Activated naive CD8-positive, alpha-beta T cell treated with anti-CD3 and anti-CD28 coated beads for 36 hours (primary cell): ENCODE measurements at places on chromosomes 6 and 20.
A peak's percentile ranks its signal among the peaks of the same experiment; 100 is the strongest.

GRCh38 chr6:13296536-13296997 lies 31.8 kb downstream of the TBC1D7 start:
- no peak for DNase-seq

GRCh38 chr6:169864148-169865020 lies 113.0 kb downstream of the ERMARD start:
- no peak for DNase-seq

DNA sequence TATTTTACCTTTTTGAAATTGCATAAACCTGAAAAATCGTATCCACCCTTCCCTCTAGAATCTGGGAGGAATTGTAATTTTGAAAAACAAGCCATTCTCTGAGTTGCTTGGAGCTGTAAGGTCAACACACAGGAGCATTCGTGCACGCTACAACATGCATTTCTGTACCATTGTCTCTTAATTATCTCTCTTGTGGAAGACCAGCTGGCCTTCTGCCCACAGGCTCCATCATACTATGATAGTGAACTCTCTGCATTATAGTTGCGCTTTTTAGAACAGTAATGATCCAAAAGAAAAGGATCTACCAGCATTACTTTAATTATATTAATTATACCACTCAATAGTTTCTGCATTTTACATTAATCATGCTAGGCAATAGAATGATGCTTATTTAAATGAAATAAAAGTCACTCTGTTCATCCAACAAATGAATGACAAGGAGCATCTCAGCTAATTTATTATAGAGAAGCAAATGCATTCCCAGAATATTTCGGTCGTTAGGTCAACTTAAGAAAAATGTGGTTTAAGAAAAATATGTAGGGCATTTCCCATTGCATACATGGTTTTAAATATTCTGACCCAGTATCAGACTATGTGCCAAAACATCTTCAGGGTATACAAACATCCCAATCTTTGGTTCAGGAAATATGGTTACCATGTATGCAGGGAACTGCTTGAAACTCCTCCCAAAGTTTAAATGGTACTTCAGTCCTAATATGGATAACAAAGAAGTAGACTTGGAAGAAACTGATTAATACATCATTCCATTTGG lies 263.5 kb downstream of the TFAP2A start:
- no peak for DNase-seq

GRCh38 chr6:116201538-116201937 lies 52.3 kb downstream of the TSPYL4 start:
- DNase-seq: no peak

GRCh38 chr20:16714751-16715150 lies 15.1 kb upstream of the SNRPB2 start:
- DNase-seq: no peak

GRCh38 chr6:160050022-160050421 lies 71.6 kb upstream of the SLC22A1 start:
- no peak for DNase-seq

DNA sequence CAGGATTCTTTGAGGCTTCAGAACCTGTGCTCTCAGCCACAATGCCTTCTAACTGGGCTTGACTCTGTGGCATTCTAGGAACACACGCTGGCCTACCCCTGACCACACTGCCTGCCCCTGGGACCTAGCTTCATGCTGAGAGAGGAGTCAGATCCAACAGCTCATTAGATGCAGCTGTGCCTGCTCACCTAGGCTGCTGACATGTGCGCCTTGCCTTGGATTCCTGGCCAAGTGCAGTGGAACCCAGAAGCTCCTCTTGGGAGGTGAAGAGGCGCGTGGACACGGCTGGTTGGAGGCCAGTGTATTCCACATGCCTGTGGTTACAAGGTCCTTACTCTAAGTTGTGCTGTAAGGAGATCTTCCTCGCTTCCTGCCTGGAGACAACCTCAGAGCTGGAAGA lies 24.7 kb upstream of the KCNK16 start:
- no peak for DNase-seq

- DNase-seq: no peak
Measured at GRCh38 chr6:9999796-10000195, 415.1 kb downstream of the TFAP2A start.

GRCh38 chr6:51648236-51648635 lies 439.2 kb downstream of the PKHD1 start:
- no peak for DNase-seq

DNA sequence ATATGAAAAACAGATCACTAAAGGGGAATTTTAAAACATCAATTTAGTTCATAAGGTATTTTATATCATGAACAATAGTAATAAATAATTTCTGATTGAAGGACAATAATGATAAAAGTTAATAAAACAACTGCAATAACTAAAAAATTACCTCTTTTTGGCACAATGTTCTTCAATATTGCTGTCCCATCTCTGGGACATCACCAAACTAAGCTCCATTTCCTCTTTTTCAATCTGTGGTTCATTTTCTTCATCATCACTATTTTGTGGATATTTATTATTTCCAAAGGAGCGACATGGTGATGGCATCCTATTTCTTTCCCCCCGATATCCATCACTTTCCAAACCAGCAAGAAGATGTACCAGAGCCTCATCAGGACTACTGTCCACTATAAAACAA lies 103.2 kb downstream of the REV3L start:
- DNase-seq: no peak

GRCh38 chr6:124011180-124011579 lies 207.5 kb downstream of the NKAIN2 start:
- DNase-seq: no peak

GRCh38 chr6:142892254-142893021 lies 52.5 kb downstream of the HIVEP2 start:
- no peak for DNase-seq

DNA sequence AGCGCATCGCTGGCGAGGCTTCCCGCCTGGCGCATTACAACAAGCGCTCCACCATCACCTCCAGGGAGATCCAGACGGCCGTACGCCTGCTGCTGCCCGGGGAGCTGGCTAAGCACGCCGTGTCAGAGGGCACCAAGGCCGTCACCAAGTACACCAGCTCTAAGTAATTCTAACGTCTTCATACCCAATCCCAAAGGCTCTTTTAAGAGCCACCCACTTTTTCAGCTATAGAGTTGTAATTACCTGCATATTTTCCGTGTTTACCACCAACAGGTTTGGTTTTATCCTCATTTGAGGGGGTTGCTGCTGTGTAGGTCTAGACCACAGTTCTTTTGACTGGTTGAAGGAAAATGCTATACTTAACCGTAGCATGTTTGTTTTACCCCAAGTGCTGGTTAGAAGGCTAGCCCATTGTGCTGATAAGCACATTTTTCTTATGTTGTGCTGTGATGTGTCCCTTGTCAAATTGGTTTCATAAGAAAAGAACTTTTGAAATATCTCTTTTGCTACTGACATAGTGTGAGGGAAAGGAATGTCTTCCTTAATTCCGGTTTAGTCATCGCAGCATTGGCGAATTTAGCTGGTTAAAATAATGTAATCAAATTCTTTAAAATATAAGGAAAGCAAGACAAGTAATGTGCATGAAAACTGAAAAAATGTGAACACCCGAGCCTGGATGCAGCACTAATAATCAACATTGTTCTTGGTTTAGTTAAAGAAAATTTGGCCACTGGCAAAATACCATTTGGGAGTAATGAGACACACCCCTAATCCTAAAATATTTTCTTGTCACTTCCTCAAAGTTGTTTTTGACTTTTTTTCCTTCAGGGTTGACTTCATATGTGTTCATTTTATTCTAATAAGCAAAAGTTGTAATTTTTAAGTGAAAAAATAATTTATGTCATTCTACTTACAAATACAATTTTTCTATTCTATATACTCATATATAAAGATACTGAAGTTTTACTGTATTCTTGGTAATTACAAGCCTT lies 112.8 kb downstream of the HFE start:
- DNase-seq: no peak

DNA sequence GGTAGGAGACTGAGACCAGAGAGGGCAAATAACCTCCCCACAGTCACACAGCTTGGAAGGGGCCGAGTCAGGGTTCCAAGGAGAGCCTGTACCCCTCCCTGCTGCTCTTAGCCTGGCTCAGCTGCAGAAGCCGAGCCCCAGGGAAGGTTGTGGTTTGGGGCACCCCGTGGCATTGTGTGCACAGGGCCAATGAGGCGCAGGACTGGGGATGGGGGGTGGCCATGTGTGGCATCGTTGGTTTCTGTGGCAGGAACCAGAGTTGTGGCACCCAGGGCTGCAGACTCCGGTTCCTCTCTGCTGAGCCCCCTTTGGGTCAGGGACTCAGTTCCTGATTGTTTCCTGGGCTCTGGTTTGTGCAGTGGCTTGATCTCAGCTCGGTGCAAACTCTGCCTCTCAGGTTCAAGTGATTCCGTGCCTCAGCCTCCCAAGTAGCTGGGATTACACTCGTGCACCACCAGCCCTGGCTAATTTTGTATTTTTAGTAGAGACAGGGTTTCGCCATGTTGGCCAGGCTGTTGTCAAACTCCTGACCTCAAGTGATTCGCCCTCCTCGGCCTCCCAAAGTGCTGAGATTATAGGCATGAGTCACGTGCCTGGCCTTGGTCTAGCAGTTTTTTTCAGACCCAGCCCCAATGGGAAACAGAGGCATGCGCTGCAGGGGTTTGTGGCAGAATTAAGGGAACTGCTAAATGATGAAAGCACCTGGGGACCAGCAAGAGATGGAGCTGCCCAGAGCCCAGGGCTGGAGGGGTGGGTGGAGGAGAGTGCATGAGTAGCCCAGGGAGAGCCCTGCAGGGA lies 221.0 kb upstream of the SULF2 start:
- no peak for DNase-seq

GRCh38 chr6:42618105-42618504 lies 54.3 kb downstream of the UBR2 start:
- DNase-seq: no peak

DNA sequence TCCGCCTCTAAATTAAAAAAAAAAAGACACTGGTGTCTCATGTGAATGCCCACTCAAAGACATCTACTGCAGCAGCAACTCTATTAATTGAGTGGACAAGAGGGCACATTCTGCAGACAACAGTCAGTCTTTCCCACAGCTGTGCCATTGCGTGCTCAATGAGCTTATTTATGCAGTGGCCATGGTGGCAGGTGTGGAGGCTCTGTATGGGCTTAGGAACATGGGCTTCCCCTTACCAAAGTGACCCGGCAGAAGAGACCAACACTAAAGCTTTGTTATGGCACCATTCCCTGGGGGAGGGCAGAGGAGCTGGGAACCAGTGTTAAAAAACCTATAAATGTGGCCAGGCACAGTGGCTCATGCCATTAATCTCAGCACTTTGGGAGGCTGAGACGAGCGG lies 4.2 kb upstream of the VAPB start:
- DNase-seq: no peak

- DNase-seq: no peak
Measured at GRCh38 chr6:129331450-129332138, 378.4 kb downstream of the ARHGAP18 start.

- DNase-seq: no peak
Measured at GRCh38 chr6:26217714-26218075, 130.5 kb downstream of the HFE start.

GRCh38 chr20:59153355-59153681 lies 10.3 kb upstream of the ZNF831 start:
- no peak for DNase-seq

- DNase-seq: peak; percentile 33
Measured at GRCh38 chr20:58693226-58694006, 816 bp downstream of the NPEPL1 start.

DNA sequence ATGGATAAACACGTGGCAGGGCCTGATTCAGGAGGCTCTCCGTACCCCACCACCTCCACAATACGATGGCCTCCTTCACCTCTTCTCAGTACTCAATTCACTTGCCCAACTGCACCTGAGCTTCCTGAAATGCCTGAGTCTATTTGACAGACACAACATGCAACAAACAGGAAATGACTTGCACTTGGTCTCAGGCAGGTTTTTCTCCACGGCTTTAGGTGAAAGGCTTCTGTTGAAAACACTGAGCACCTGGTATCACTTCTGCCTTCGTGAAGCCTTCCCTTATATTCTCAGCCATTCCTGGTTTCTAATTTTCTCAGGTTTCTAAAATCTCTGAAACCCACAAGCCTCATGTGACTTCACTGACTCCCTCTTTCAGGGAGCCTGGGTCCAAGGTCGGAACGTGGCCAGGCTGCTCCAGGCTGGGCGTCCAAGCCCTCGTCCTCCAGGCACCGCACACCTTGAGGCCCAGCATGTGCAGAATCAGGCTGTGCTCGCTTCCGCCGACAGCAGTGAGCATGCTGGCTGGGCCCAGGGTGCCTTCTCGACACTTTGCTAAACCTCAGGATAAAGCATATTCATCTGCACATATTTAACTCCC lies 34.7 kb downstream of the TAF4 start:
- DNase-seq: no peak

DNA sequence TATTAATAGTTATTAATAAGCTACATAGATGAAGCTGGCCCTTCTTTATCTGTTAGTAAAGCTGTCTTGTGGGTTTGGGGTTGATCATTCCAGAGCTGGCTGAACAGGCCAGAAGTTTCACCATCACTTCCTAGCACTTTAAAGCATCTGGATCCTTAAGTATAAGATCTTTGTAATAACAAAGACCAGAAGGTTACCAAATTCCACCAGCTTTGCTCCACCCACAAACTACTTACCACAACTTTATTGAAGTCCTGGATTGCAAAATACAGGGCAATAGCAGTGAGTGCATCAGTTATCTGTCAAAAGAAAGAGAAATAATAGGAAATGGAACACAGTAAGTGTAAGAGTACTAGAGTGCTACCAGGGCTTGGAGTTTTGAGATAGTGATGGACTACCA lies 33.0 kb downstream of the PIGU start:
- DNase-seq: no peak

DNA sequence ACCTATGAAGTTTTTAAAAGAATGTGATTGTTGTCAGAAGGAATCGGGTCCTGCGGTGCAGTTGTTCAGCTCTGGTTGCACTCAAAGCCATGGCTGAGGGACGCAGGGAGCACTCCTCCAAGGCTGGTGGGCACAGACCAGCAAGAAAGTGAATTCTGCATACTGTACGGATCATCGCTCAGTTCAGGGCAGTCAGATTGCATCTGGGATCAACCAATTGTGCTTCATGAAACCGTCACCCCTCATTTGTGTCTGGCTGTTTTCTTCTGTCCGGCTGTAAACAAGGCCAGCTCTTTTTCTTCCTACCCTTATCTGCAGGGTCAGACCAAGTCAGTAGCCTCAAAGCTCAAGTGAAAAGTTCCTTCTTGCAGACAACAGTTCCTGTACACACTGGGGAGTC lies 478.3 kb downstream of the TFAP2A start:
- no peak for DNase-seq

DNA sequence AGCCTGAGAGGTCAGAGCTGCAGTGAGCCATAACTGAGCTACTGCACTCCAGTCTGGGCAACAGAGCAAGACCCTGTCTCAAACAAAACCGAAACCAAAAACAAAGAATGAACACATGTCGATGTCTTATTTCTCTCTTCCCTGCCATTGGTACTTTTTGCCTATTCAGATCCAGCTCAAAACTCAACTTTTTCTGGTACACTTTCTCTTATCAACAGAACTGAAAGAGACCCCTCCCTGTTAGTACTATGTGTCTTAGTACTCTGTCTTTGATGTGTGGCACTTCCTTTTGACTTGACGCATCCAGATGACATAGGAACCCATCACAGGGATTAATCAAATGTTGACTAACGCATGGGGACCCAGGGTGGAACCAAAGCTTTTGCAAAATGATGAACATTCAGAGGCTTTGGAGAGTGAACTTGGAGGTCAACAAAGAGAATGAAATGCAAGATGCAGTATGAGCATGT lies 44.8 kb downstream of the AKAP12 start:
- DNase-seq: no peak
